Activated naive CD8-positive, alpha-beta T cell treated with anti-CD3 and anti-CD28 coated beads, Interleukin-2, amount 50 U/mL, for 16 hours (primary cell): ENCODE measurements at places on chromosomes 12 and 14.

GRCh38 chr12:108210001-108210400 is 80.9 kb downstream of the WSCD2 start:
- no peak for DNase-seq

GRCh38 chr12:104689635-104690034 is 232.9 kb downstream of the CHST11 start:
- DNase-seq = no peak

- DNase-seq = no peak
These were observed 977 bp upstream of the KRT5 start for GRCh38 chr12:52521175-52521567.

- no peak for DNase-seq
These were observed 87.9 kb upstream of the MDGA2 start for GRCh38 chr14:47763188-47763854.

DNA sequence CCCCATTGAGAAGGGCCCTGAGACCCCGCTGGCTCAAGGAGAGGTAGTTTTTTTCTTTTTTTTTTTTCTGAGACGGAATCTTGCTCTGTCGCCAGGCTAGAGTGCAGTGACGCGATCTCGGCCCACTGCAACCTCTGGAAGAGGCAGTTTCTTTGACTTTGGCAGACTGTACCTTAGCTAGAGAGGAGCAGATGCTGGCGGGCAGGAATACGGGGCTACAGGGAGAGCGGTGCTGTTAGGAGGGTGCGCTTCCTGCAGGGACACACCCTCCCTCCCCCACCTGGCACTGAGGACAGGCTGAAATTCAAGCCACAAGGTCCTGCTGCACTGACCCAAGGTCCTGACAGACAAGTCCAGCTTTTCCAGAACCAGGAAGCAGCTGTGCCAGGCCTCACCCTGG is 32.2 kb upstream of the NUDT14 start:
- DNase-seq = no peak

- no peak for DNase-seq
These were observed 547.9 kb downstream of the DIO2 start for GRCh38 chr14:79663453-79663852.

GRCh38 chr12:93167841-93168492 is 209.8 kb upstream of the NUDT4 start:
- no peak for DNase-seq
